ENCODE measurements at places on chromosomes 7 and 10. TPM values are rescaled to one million over a fixed set of nuclear protein-coding genes. Genes with fewer than 3 reads are reported as not detected.
A peak's percentile ranks its signal among the peaks of the same experiment; 100 is the strongest.

The LGI1 gene
- not detected for total RNA-seq

The UPK3B gene
- 6.5 TPM for total RNA-seq

The ELMO1 gene
- 124 TPM for total RNA-seq

The CALHM2 gene
- 29.6 TPM for total RNA-seq

The ARHGAP19 gene
- total RNA-seq, result 14.8 TPM

DNA sequence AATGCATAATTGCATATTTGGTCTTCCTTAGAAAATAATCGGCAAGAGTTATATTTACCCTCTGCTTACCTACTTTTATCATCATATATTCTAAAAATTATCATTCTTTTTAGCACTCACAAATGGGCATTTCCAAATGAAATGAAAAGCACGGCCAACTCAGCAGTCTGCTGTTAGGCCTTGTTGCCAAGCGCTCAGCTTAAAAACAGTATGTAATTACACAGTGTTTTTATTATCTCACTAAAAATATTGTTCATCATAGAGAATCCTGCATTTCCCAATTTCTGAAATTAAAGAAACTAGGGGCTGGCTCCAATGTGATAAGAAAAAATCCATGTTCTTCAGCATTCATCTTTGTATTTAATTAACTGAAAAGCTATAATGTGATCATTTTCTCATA lies 391.7 kb upstream of the ADARB2 start:
- no peak for DNase-seq

DNA sequence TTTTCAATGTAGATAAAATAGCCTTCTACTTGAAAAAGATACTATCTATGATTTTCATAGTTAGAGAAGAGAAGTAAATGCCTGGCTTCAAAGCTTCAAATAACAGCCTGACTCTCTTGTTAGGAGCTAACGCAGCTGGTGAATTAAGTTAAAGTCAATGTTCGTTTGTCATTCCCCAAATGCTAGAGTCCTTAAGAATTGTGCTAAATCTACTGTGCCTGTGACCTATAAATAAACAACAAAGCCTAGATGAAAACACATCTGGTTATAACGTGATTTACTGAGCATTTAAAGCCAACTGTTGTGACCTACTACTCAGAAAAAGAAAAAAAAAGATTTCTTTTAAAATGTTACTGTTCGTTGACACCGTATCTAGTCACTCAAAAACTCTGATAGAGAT lies 134.7 kb downstream of the POLR1F start:
- no peak for DNase-seq

DNA sequence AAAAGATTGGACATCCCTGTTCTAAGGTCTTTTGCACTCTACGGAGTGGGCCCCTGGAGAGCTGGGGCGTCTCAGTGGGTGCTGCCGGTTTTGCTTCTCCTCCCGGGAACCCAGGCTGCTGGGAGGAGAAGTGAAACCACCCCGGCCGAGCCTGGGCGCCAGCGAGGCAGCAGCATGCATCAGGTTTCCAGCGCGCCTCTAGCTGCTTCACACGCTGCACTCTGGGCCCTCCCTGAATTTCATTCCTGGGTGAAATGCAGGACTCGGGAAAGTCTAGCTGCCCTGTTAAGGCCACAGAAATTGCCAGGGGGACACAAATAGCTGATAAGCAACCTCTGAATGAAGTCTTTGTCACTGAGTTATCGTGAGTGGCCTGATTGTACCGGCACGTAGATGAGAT lies 127.4 kb downstream of the TRRAP start:
- no peak for DNase-seq

DNA sequence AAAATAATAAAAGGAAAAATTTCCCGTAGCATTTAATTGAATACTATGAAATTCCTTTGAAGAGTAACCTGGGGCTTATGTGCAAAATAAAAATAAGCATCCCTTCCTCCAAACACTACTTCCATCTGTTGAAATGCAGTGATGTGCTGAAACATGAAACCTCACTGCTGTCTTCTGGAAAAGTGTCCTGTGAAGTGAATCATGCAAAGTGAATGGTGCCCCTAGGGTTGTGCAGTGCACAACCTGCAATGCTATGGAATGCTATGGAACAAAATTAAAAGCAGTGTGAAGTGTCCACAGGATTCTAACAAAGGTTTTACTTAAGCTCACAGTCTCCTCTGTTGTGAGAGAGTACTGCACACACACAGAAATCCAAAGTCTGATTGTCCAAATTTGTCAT lies 480.9 kb downstream of the ETV1 start:
- DNase-seq, result no peak

GRCh38 chr7:32346253-32346652 lies 143.9 kb downstream of the LSM5 start:
- no peak for DNase-seq

GRCh38 chr10:70562036-70562755 lies 40.3 kb downstream of the PRF1 start:
- DNase-seq, result no peak

DNA sequence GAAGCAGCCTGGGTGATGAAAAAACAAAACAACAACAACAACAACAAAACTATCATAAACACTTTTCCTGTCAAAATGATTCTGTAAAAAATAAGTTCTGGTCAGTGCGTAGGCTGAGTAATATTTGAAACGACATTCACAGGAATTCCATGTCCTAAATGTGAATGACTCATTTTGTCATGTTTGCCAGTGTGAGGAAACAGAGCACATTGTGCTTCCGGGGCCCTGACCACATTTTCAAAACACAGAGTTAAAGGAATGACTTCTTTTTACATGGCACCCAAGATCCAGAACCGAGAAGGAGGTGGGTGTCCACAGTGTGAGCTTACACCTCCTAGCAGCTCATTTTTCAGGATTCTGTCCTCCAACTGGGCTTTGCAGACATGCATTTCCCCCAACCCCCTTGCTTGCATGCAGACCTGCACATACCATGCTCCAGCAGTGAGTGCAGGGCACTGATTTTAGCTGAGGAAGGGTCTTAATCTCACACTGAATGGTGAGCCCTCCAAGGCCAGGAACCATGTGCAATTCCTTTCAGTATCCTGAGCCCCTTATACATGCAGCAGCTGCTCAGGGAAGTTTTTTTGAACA lies 3.0 kb downstream of the CLRN3 start:
- DNase-seq, result no peak

DNA sequence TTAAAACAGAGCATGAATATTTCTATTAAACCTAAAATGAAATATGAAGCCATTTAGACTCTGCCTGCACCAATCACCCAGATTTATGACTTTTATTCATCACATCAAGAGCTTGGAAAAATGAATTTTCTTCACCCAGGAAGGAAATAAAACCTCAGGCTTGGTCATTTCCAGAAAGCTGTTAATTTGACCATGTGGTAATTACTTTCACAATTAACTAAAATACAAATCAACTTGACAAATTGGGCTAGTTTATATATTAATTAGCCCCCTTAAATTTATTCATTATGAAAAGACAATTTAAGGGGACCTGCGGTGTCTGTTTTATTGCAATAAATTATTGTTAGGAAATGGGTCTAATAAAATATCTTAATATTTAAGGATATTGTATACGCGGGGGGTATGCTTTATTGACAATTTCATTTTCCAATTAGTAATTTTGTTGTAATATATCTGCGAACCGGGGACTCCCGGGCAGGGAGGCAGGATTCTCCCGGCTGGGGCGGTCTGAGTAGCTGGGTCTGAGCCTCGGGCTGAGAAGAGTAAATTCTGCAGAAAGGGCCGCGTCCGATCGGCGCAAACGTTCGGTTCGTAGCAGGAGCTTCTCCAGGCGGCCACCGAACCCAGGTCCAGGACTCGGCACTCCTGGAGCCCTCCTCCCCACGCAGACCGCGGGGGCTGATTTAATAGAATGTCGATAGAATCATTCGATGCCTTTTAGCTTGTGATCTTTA lies 9.4 kb upstream of the MNX1 start:
- no peak for DNase-seq

- no peak for DNase-seq
These were observed 106.7 kb downstream of the TNS3 start for GRCh38 chr7:47474937-47475879.

DNA sequence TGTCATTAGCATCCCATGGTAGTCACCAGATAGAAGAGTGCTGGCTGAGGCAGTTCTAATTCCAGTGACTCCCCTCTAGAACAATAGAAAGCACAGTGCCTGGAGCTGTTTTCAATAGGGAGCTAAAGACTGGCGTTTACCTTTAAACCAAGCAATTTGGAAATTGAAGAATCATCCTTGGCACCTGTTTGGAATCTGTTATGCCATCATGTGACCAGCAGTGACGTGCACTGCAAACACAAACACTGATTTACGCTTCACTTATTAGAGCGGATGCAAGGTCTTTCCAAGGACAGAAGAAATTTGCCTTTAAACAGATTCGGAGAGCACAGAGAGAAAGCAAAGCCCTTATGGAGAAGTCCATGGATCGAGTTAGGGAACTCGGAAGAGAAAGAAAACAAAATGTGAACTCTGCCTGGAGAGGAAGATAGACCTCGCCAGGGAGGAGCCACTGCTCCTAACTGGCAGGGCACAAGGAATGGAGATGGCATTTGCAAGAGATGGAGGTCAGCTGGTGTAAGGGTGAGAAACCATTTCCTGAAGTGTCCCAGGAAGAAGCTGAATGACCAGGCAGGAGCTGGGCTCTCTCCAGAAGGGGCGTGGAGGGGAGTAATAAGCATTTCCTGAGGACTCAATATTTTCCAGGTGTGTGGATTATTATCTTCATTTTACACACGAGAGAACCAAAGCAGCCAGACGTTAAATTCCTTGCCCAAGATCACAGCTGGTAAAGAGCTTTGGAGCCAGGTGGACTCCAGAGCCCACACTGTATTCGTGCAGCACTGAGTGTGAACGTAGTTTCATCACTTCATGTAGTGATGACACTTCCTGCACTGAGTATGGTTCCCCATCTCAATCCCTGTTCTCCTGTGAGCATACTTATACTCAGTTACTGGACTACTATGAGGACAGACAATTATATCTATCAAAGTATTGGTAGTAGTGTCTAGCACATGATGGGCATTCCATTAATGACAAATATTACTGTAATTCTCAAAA lies 97.7 kb downstream of the CUBN start:
- DNase-seq, result no peak

DNA sequence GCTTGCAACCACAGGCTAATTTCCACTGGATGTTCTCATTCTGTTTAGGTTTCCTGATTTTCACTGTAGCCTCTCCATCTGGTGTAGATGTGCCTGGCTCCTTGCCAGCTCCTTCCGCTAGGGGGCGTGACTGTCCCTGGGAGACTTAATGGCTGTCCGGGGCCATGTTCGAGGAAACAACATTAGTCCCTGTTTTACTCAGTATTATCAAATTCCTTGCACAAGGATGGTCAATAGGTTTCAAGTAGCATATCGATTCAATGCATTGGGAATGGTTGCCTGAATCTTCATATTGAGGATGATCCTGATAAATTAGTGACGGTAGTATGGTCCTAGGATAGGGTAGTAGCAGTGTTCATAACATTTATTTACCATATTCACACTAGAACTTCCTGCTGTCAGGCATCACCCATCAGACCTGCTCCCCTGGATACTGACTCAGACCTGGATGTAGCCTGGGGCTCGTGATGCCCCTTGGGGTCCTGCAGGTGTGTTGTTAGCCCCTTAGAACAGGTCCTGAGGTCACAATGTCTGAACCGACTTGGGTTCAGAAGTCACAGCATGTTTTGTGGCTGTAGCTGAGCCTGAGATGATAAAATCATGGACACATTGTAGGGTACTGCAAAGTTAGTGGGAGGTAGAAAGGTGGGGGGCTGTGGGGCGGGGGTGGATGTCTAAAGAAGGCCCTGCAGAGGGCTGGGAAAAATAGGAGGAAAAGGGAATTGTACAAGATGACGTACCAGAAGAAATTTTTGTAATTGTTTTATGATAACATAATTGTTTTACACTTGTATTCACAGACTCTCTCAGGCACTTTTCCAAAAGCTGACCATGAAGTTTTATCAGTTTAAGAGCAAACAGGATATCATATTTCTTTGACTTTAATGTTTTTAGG lies 8.9 kb upstream of the EXOC6 start:
- peak; percentile 23 for DNase-seq

GRCh38 chr7:44707558-44708230 lies 41.0 kb upstream of the ZMIZ2 start:
- no peak for DNase-seq

DNA sequence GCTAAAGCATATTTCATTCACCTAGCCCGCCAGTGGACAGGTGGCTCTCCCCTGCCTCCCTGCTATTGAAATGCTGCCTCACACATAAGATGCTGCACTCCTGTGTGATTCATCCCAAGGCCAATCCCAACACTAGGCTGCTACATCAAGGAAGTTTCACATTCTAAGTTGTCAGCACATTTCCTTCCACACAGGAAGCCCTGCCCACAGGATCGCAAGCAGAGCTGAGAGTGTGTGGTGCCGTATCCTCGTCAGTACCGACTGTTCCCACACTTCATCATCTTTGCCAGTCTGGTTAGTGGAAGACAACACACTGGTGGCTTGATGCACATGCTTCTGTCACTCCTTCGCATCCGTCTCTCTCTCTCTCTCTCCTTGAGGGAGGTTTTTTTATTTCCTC lies 194.3 kb upstream of the PPP2R2D start:
- DNase-seq, result no peak

GRCh38 chr7:85567983-85568382 lies 381.1 kb upstream of the SEMA3D start:
- DNase-seq, result no peak

DNA sequence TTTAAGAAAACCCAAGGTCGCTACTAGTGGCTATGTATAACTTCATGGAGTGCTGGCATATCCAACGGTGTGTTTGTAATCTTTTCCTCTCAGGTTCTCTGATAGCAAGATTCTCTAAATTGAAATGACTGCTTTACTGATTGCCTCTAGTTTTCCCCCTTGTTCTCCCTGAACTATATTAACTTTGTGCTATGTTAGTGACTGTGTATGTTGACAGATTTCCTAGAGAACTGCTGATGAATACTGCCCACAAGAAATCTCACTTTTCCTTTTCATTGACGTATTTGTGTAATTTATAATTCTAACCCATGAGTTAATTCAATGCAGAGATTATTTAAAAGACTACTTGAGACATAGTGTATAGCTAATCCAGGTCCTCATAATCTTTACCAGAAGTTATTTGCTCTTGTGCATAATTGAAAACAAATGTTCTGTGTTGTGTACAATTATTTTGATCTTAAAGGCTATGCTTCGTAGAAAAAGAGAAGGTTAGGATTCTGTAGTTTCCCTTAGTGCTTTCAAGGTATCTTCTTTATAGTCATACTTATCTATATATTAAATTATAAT lies 70.6 kb upstream of the GLCCI1 start:
- no peak for DNase-seq

- DNase-seq, result no peak
These were observed 380.7 kb downstream of the RPS24 start for GRCh38 chr10:78414380-78414779.

DNA sequence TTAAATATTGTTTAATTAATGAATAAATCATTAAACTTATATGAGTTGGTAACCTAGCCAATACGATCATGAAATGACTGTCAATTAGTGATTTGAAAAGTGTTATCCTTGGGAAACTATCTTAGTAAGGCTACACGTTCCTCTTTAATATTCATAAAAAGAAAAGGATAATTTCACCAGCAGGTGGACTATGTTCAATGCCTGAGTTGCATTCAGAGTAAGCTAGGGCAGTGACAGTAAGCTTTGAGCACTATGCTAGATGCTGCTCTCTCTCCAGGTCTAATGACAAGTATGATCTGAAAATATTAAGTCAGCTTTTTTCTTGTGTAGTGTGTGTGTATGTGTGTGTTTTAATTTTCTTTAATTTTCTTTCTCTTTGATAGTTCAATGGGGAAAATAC lies 486.3 kb upstream of the PCDH15 start:
- no peak for DNase-seq

Measured in naive thymus-derived CD4-positive, alpha-beta T cell (primary cell).